ENCODE measurements at places on chromosomes 4 and X.

DNA sequence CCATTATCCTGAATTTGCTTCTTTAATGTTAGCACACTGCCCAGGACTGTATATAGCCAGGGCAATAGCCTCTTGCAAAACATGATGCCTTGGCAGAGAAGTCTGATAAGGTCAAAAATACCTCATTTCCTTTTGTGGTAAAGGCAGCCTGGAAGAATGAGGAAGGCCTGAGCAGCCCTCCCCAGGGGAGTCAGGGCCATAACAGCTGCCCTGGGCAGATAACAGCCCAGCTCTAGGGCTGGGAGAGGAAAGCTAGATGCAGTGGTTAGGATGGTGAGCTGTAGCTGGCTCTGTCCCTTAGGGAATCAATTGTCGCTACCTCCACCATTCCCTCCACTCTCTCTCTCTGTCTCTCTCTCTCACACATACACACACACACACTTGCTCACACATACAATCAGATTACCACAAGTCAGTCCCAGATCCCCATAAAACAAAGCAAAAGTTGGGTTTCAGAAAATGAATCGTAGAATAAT lies 29.2 kb downstream of the EFHC2 start:
- DNase-seq: no peak

GRCh38 chr4:88297725-88298454 lies 13.5 kb upstream of the PPM1K start:
- no peak for DNase-seq

DNA sequence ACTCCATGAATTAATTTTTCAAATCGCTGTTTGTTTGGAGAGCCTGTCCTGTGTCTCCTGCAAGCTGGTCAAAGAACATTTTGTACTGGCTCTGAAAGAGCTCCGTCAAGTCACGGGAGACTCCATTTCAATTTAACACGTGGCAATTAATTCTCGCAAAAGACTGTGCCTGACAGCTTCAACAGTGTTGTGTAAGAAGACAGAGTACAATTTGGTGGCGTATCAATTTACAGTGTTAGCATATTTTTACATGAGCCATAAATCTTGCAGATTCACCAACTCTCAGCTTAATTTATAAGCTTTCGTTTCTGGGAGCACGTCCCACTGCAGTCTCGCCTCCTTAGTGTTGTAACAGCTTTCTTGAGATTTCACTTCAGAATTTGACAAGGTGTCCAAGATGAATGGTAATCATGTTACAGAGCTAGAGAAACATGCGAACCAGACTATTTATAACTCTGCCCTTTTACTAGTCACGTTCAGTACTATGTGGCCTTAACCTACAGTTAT lies 70.8 kb downstream of the RWDD4 start:
- peak; percentile 59 for DNase-seq

DNA sequence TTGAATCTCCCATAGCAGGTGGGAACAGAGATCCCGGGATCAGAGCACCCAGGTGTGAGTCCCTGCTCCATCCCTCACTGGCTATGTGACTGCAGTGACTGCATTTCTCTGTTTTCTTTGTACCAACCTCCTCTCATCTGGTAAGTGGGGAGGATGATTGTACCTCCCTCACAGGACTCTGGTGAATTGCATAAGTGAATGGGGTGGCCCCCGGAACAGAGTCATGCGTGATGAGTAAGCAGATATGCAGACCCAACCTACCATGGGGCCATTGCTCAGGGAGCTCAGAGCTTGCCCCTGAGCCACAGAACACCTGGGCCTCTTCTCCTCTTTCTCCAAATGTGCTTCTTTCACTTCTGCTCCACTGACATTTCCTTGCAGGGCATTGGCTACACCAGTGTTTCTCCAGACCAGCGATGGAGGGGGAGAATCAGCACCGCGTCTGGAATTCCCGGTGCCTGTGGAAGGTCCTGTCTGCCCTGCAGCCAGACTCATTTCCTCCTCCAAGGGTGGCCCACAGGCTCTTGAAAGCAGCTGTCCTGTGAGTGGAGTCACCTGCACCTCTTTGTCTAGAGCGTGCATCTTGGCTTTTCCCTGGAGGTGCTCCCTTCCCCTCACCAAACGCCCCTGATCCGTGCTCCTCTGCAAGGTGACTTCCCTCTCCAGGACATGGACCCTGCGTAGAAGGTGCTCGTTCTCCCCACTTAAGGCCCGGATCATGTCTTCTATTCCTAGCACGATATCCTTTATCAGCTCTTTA lies 30.0 kb downstream of the C4orf50 start:
- DNase-seq: no peak

GRCh38 chr4:27082776-27083175 lies 222.1 kb downstream of the STIM2 start:
- DNase-seq: no peak

- DNase-seq: no peak
Measured at GRCh38 chr4:38920677-38921076, 53.1 kb downstream of the FAM114A1 start.

GRCh38 chr4:169269916-169270809 lies 593 bp downstream of the SH3RF1 start:
- no peak for DNase-seq

DNA sequence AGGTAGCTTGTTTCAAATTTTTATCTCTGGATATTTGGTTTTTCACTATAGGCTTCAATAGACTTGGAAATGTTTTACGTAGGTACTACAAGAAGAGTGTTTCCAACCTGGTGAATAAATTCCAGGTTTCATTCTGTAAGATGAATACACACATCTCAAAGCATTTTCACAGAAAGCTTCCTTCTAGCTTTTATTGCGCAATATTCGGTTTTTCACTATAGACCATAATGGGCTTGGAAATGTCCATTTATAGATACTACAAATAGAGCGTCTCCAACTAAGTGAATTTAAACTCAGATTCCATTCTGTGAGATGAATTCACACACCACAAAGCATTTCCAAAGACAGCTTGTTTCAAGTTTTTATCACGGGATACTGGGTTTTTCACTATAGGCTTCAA lies 857.7 kb upstream of the HS3ST1 start:
- DNase-seq: no peak

DNA sequence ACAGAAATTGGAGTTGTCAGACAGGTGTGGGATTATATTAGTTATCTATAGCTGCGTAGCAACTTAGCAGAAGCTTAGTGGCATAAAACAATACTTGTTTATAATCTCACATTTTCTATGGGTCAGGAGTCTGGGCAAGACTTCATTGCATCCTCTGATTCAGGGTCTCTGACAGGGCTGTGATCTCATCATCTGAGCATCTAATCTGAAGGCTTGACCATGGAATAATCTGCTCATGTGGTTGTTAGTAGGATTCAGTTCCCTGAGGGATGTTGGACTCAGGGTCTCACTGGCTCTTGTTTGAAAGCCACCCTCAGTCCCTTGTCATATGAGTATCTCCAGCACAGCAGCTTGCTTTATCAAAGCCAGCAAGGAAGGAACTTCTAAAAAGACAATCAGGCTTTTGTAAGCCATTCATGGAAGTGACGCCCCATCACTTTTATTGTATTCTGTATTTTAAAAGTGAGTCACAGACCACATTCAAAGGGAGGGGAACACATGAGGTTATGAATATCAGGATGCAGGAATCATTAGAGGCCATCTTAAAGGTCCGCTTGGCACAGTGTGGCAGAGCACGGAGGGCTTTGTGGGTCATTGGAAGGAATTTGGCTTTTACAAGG lies 37.2 kb upstream of the FAM9B start:
- DNase-seq: no peak

DNA sequence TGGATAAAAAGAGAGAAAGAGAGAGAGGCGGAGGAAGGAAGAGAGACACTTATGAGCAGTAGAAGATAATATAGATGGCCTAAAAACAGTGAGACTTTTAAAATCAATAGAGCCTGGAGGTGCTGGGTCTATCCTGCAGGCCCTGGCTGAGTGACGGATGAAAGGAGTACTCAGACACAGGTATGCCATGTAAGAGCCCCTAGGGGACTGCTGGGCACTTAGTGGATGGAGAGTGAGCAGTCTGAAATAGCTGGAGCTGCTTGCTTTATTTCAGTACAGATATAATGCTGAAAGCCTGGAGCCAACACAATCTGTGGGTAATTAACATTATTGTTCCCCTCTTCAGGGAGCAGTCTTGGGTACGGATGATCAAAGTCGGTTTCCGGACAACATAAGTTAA lies 578.6 kb downstream of the SPOCK3 start:
- no peak for DNase-seq

GRCh38 chr4:114879916-114880669 lies 233.3 kb downstream of the NDST4 start:
- DNase-seq: no peak

DNA sequence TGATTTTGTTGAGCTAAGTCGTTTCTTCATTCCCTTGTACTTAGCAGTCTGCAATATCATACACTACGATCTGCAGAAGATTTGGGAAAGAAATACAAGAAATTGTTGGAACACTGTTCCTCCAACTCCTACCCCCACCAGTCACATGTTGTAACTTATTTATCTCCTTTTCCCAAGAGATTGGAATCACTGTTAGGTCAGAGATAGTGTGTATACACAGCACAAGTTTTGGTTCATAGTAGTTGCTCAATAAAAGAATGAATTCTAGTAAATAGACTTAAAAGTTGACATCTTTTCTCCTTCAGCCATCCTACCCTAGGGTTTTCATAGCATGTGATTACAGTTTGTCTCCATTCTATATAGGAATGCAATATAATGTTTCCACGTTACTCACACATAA lies 68.8 kb downstream of the ARFIP1 start:
- DNase-seq: no peak

DNA sequence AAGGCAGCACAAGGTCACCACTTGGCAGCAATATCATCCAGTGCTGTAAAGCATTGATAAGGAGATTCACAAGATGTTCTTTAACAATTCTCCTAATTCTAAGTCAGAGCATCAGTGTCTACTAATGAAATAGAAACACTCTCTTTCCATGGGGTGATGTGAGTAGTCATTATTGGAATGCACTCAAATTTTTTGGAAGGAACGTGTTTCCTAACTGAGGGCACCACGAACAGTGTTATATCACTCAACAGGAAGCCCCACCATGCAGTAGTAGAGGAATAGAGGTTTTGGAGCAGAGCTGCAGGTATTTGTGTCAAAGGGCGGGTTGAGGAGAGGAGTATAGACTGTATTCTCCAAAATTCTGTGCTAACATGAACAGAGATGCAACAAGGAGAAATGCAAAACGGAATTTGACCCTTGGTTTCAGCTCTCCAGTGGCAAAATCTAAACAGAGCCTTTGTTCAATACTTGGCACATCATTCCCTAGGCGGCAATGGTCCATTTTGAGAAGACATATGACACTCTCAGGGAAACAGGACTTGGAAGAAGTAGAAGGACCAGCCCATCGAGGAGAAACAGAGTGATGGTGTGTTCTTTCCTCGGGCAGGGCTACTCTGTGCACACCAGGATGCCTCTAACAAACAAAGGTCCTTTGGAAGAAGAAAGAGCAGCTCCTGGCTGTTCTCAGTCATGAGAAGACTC lies 98.9 kb downstream of the CPEB2 start:
- no peak for DNase-seq

- no peak for DNase-seq
Measured at GRCh38 chr4:2044542-2045517, 14.3 kb upstream of the NAT8L start.

- no peak for DNase-seq
Measured at GRCh38 chrX:147908106-147908505, 3.6 kb upstream of the FMR1 start.

DNA sequence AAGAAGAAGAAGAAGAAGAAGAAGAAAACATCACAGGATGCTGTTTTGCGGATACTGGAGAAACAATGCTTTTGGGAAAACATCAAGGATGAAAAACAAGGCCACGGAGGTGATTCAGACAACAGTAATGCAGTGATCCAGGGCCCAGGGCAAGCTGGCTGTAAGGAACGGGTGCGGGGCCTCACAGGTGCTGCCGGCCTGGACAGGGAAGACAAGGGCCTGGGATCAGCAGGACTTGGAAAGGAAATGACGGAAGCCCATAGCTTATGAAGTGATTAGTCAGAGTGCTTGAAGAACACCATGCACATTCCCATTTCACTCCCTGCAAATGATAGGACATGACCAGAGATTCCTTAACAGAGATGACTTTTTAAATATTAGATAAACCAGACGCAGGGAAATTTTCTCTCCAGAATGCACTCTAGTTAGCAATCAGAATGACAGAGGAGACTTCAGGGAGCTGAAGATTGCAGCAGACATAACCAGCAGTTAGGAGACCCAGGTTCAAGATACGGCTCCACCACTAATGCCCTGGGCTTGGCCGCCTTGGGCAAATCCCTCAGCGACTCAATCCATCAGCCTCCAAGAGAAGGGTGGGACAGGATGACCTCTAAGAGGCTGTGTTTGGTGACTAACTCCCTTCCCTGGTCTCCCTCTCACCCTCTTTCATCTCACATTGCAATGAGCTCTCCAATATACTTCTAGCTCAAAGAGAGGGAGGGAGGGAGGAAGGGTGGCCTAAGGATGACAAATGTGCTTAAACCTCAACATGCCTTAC lies 54.1 kb downstream of the APBB2 start:
- no peak for DNase-seq

DNA sequence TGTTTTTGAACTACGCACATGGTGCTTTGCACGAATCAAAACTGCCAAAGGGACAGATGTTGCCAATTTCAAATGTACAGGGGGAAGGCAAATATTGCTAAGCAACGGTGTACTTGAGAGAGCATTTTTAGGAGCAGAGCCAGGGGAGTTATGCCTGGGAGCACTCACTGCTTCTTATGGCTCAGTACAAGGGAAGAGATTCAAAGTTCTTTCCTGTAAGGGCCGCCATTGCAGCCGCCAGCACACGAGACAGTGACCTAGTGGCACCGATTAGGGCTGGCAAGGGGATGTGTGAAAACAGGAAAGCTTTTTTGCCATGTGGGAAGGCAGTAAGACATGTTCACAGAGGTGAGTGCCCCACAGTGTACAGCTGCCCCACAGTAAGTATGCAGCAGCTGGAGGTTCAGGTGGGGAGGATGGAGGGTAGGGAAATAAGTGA lies 133.8 kb downstream of the AFF1 start:
- DNase-seq: no peak

DNA sequence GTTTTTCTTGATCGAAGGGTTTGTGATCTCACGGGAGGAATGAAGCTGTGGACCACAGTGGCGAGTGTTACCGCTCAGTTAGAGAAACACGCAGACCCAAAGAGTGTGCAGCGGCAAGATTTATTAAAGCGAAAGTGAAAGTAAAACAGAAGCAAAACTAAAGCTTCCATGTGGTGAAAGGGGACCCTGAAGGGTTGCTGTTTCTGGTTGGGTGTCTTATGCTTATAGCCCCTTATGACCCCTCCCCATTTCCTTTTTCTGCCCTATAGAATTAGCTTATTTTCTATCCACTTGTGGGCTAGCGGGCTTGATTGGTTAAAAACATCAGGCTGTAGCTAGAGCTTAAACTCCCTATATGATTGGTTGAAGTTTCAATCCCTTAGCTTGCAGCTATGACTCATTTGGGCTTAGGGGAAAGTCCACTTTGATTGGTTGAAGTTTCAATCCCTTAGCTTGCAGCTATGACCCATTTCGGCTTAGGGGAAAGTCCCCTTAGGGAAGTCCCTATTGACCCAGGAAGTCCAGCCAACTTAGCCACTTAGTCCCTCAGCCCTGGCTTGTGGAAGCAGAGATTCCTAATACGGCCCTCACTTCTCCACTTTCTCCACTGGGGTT lies 171.2 kb upstream of the NWD2 start:
- DNase-seq: no peak

Data from AG09309 (cell line).